ENCODE measurements at places on chromosomes 5 and 9.

DNA sequence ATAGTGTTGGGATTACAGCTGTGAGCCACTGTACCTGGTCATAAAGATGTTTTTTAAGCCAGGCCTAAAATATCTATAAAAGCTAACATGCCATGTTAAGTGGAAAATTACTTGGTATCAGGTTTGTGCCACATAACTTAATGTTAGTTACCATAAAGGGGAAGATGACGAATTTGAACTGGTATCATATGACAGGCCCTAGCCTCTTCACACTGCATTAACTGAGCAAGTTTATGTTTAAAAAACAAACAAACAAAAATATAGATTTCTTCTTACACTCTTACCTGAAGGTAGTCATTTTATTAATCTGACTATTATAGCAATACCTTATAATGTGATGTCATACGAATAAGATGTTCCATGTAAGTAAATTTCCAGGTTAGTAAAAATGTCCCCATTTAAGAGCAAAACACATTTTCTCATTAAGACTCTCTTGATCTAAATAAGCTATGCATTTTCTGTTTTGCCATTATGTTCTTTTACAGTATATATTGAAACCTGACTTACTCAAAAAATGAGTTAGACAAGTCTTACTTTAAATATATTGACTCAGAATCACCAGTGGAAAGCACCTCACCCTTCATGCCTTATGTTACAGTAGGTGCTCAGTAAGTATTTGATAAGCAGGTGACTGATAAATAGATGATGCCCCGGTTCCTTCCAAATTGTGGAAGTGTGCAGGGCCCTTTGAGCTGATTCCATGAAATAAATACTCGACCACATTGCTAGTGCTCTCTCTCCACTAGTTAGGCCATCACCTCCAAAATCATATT is 125.4 kb downstream of the CDC42SE2 start:
- DNase-seq: no peak

DNA sequence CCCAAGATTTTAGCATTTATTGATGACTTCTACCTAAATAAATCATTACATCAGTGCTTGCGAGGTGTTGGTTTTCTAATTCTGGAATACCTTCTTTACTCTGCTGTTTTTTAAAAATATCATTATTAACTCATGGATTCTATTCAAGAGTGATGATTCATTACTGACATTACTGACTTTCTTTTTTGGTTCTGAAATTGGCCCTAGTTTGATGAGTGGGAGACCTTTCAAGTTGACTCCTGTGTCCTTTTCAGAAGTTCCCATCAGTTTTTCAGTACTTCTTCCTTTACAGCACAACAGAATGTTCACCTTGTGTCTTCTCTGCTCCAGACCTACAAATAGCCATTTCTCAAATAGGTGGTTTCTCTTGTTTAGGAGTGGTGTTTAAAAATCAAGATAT is 114.1 kb downstream of the PCSK5 start:
- no peak for DNase-seq

- DNase-seq: no peak
Measured at GRCh38 chr9:123116036-123116435, 82.6 kb downstream of the GPR21 start.

DNA sequence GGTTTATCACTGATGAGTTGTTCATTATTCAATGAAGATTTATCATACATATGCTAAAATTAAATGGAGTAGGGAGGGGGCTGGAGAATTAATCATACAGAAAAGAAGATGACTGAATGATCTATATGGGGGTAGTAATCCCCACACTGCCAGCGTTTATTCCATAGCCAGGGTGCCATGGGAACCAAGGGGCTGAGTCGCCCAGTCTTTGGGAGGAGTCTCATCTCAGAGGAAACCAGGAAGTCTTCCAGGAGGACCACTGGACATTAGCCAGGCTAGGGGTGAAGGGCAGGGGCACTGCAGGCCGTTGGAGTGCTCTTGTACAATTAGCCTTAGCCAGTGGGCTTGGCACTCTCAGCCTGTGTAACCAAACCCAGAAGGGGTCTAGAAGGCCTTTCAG is 226.5 kb downstream of the ARL15 start:
- DNase-seq: no peak

DNA sequence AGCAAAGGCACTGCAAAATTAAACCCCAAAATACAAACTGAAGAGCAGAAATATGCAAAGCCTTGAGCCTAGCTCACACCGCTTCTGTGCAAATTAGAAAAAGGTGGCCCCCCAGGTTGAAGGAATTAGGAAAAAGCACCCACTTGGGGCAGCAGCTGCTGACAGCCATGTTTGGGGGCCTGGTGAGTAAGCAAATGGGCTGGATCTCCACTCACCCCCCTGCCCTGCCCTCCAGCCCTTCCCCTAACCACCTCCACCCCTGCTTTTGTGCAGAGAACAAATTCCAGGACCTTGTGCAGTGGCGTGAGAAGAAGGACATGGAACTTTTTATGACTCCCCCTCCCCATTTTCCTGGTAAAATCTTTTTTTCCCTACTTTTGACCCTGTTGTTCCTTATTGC is 92.0 kb upstream of the DNAH5 start:
- no peak for DNase-seq

Measured in germinal center (tissue), 1 donor.